Glomerular endothelial cell (primary cell): ENCODE measurements at places on chromosomes 3 and 15.

- no peak for DNase-seq
These were observed 39.3 kb downstream of the IL1RAP start for GRCh38 chr3:190552969-190553759.

- no peak for DNase-seq
These were observed 3.3 kb downstream of the CRYGS start for GRCh38 chr3:186540835-186541226.

DNA sequence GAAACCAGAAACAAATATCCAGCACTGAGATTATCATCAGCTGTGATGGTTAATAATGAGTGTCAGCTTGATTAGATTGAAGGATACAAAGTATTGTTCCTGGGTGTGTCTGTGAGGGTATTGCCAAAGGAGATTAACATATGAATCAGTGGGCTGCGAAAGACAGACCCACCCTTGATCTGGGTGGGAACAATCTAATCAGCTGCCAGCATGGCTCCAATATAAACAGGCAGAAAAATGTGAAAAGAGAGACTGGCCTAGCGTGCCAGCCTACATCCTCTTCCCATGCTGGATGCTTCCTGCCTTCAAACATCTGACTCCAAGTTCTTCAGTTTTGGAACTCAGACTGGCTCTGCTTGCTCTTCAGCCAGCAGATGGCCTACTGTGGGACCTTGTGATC, 869.5 kb downstream of the SI start:
- no peak for DNase-seq

GRCh38 chr3:42443292-42443691, 32.9 kb upstream of the LYZL4 start:
- DNase-seq, result no peak

- peak; percentile 70 for DNase-seq
These were observed 13.2 kb downstream of the POPDC2 start for GRCh38 chr3:119647171-119647570.

DNA sequence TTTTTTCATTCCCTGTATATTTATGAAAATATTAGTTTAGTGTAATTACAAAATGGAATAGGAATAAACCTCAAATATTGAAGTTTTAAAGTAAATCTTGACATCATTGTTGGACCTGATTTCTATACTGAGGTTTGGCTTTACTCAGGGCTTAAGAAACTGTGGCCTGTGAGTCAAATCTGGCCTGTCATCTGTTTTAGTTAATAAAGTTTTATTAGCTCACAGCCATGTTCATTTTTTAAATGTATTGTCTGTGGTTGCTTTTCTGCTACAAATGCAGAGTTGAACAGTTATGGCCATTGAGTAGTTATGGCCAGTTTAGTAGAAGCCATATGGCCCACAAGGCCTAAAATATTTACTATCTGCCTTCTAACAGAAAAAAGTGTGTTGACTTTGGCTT, 80.7 kb downstream of the DIPK2A start:
- DNase-seq, result no peak

GRCh38 chr3:128435058-128435457, 31.6 kb downstream of the DNAJB8 start:
- DNase-seq, result no peak

DNA sequence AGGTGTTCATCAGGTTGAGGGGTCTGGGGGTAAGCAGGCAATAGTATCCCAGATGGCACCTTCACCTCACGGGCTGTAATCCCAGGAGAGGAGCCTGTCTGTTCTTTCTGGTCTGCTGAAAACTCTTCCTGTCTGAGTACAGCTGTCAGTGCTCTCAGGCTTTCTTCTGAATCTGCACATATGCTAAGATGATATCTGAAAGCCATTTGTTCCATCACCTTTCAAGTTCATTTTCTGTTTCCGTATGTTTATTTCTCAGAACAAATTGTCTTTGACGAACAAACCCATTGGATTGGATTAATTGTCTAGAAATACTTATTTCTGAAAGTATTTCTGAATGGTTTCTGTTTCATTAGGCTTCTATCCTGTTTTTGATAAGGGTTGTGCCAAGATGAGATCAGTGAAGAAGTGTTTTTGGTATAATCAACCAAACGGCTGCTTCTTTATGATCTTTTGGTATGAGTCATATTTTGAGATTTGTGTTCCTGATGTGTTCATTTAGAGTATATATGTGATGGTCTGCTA, 13.3 kb downstream of the ZNF592 start:
- no peak for DNase-seq

GRCh38 chr3:49255112-49255511, 21.9 kb downstream of the C3orf62 start:
- DNase-seq, result no peak

GRCh38 chr15:49075881-49076280, 29.6 kb upstream of the SECISBP2L start:
- no peak for DNase-seq

- DNase-seq, result no peak
These were observed 28.9 kb upstream of the ZNF385D start for GRCh38 chr3:21779909-21780308.

DNA sequence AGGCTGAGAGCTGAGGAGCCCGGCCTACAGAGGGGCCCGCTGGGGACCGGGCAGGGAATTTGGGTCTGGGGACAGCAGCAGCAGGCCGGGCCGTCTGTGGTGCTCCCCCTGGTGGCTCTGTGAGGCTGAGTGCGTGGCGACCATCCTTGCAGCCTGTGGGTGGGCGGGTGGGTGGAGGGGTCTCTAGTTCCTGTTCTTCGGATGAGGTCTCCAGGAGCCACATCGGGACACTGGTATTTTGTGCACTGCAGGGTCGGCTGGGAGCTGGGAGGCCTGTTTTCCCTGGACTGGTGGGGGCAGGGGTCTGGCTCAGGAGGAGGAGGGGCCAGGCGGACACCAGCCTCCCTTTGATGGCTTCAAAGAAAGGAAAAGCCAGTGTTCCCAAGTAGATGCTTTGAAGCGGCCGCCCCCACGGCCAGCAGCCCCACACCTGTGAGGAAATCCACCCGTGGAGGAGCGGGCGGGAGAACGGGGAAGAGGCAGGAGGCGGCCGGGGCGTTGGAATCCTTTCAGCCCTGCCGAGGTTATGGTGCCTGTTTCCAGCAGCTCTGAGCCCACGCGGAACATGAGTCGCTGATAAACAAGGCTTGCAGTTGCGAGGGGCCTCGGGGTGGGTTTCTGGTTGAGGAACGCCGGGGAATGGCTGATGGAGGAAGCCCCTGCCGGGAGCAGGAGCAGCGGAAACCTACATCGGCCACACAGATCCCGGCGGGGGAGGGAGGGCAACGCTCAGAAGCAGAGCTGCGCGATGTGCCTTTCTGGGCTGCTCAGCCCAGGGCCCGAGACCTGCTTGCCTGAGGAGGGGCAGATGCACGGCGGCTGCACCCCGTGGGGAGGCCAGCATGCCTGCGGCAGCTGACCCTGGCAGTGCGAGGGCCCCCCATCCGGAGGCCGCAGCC, 154.3 kb downstream of the NSMCE3 start:
- no peak for DNase-seq

GRCh38 chr15:59273234-59273633, 66.6 kb downstream of the LDHAL6B start:
- no peak for DNase-seq

GRCh38 chr3:149284034-149284433, 49.4 kb downstream of the TM4SF18 start:
- no peak for DNase-seq

DNA sequence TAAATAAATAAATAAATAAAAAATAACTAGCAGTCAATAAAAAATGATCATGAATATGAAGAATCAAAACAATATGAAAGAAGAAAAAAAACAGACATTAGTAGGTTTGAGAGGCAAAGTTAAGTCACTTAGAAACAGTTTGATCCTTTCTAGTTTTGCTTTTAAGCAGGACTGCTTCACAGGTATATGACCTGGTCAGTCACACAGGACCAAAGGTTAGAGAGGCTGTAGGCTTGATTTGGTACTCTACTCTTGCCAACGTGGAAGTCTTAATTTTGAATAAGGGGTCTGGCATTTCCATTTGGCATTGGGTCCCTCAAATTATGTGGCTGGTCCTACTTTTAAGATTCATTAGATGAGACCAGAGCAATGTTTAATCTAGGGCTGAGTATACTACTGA, 441.7 kb upstream of the NECTIN3 start:
- no peak for DNase-seq
